Lung (tissue), 17 donors: ENCODE measurements at places on chromosomes 2 and 18.

GRCh38 chr2:53114582-53114981 lies 653.0 kb upstream of the CHAC2 start:
- DNase-seq, result no peak

GRCh38 chr2:138329591-138329990 lies 172.0 kb upstream of the SPOPL start:
- DNase-seq, result no peak

DNA sequence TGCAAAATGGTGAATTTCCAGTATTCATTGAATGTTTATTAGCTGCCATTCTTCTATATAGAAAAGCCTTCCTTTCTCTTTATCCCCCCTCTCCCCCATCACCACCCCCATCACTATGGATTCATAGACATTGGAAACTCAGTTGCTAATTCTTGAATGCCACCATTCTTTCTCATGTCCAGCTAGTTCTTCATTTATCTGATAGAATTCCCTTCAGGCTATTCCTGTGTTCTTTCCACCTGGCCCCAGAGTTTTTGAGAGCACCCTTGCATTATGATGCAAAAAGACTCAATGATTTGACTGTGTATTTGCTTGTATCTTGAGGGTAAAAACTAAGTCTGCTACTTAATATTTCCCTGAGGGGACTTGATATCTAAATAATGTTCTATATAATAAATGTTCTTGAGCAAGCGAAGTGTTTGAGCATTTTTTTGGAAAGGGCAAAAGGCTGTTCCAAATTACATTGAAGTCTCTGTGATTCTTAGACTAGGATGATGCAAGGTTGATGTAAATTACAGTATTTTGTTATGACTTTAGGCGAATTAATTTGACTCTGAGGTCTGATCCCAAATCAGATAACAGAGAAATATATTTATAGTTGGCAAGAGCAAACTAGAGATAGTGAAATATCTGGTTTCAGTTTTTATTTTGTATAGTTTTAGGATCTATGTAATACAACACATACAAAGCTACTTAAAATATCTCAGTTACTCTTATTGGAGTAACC lies 18.8 kb upstream of the SOS1 start:
- no peak for DNase-seq

DNA sequence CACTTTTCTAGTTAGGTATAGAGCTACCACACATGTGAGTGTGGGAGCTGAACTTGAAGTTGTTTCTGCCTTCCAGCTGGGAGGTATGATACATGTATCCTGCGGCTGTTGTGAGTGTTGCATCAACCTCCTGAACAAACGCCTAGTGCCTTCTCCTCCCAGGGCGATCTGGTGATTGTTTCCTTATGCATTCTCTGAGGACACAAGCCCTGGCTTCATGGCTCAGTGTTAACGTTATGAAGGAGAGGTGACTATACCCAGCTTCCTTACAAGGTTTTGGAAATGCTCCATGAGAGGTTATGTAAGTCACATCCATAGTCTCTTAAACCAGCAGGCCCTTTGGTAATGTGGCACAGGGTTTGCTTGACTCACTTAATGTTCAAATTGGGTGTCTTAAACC lies 64.9 kb downstream of the SPRED2 start:
- DNase-seq, result peak; percentile 67

GRCh38 chr2:229686122-229686919 lies 28.0 kb downstream of the DNER start:
- DNase-seq, result no peak

DNA sequence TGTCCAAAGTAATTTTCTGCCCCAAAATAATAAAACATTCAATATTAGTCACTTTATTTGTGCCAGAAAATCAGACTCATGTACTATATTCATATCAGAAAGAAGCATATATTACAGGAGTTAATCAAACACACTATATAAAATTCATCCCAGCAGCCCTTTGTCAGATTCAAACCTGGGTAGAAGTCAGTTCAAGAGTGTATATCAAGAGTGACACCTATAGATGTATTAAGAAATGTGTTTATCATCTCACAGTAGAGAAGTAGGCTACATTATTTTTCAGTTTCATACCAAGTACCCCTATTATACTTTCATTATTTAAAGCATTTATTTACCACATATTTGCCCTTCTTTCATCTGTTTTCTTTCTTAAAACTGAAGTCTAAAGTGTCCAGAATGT lies 193.2 kb upstream of the DDX18 start:
- DNase-seq, result no peak
